ENCODE measurements at places on chromosomes 13 and 19.
A peak's percentile ranks its signal among the peaks of the same experiment; 100 is the strongest.

GRCh38 chr19:33385956-33386355 is 12.4 kb downstream of the CEBPG start:
- no peak for DNase-seq

DNA sequence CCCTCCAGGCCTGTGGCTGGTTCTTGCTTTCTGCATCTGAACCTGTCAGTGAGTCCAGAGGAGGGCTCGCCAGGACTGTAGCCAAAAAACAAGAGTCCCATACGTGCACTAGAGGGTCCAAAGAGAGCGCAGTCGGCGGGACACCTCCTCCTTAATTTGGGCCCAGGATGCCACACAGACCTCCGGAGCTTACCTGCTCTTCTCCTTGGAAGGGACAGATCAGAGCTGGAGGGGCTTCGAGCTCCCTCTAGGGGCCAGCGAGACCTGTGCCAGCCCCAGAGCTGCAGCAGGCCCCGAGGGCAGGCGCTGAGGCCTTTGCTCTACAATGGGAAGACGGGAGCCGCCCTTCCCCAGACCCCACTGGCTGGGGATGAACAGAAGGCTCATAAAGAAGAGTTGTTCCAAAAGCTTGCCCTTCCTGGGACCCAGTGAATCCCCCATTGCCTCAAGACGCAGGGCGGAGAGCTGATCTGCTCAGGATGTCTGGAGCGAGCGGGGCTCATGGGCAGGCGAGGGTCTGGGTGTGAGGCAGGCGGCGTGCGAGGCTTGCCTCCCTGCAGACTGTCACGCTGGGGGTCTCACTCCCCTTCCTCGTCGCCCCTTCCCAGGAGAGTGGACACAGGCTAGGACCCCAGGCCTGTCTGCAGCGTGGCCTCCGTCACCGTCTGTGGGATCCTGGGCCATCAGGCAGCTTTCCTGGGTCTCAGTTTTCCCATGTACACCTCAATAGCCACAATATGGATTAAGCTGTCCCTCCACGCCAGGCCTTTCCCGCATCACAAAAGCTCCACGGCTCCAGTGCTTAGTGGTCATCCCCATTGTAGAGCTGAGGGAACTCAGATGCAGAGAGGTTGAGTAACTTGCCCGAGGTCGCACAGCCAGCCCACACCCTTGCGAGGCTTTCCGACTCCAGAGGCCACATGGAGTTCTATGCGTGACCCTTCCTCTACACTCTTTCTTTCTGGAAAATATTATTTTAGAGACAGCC is 46.9 kb upstream of the VSTM2B start:
- DNase-seq: peak; percentile 8

DNA sequence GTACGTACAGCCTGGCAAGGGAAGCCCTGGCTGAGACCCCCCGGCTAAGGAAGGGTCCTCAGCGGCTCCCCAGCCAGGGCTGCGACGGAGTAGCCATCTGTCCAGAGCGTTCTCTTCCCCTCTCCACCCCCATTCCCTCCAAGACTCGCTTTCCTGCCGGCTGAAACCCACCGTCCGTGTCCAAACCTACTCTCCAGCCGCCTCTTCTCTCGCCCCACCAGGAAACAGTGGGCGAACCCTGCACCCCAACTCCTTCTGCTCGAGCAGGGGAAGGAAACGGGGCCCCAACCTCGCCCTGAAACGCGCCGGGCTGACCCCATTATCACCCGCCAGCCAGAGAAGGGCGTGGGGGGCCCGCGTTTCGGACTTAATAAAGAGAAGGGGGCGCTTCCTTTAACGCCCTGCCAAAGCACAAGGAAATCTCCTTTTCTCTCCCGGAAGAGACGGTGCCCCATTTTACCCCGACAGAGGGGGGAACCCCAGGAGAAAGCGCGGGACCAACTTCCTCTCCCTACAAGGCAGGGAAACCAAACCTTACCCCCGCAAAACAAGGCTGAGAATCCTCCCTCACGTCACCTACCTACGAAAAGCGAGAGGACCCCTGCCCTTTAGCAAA is 2.5 kb downstream of the ZC3H4 start:
- DNase-seq: no peak

DNA sequence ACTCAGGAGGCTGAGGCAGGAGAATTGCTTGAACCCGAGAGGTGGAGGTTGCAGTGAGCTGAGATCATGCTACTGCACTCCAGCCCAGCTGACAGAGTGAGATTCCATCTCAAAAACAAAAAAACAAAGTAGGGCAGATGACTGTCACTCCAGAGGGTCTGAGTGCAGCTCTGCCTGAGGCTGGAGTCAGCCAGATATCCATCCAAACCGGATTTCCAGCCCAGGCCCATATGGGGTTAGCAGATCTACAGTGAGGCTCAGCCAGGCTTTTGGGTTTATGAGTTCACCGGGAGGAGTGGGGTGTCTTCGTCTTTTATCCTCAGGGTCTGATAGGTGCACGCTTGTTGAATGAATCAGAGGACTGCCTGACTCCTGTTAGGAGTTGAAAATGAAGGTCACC is 19.0 kb downstream of the LAMP1 start:
- no peak for DNase-seq

DNA sequence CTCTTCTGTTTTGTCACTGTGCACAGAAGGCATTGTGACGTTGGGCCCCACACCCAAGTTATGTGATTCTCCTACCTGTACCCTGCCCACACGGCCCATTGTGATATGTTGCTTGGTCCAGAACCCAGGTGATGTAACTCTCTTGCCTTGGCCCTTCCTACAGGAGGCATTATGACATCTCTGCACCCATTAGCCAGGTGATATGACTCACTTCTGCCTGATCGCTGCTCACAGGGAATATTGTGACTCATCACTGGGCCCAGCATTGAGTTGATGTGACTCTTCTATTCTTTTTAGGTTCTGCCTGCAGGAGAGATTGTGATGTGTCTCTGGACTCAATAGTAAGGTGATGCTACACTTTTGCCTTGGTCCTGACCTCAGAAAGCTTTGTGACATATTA is 65.4 kb upstream of the ZNF91 start:
- DNase-seq: no peak

- no peak for DNase-seq
Measured at GRCh38 chr19:3099347-3100145, 5.4 kb downstream of the GNA11 start.

DNA sequence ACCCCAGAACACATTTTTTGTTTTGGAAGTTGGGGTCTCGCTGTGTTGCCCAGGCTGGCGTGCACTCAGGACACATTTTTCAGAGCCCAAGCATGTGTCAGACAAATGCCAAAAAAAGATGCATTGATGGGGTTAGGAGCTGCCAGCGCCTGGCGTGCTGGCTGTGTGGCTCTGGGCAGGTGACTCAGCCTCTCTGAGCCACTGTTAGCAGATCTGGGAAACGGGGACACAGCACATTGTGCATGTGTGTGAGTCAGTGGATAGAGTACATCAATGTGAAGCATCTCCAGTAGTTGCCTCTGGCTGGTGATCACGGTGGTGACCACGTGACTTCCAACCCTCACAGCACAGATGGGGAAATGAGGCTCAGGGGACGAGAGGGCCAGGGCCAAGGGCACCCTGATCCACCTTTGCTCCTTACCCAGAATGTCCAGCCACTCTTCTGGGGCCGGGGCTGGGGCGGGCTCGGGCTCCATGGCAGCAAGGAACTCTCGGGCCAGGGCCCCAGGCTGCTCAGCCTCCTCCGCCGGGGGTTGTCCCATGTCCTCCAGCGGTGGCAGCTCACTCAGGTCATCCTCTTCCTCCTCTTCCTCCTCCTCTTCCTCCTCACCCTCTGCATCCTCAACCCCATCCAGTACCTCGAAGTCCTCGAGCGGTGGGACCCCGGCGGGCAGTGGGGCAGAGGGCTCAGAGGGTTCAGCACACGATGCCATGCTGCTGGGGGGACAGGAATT is 1.9 kb downstream of the FKBP8 start:
- DNase-seq: peak; percentile 57

- no peak for DNase-seq
Measured at GRCh38 chr13:32203221-32203620, 111.9 kb downstream of the ZAR1L start.

- DNase-seq: no peak
Measured at GRCh38 chr13:96068729-96069128, 15.5 kb upstream of the UGGT2 start.

DNA sequence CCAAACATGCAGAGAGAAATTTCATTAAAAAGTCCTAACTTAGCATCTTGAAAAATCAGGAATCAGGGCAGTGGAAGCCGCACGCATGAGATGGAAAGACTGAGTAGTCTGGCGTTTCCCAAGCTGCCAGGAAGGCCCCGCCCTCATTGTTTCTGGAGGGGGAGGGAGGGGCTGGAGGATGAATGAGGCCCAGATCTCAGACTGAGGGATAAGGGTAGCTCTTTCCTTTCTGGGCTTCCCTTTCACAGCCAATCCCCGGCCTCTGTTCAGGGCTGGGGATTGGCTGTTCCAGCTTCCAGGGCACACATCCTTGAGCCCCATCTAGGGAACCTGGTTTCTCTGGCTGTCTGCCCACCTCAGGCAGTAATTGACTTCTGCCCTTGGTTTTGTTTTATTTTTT is 7.3 kb downstream of the C19orf53 start:
- peak; percentile 89 for DNase-seq

DNA sequence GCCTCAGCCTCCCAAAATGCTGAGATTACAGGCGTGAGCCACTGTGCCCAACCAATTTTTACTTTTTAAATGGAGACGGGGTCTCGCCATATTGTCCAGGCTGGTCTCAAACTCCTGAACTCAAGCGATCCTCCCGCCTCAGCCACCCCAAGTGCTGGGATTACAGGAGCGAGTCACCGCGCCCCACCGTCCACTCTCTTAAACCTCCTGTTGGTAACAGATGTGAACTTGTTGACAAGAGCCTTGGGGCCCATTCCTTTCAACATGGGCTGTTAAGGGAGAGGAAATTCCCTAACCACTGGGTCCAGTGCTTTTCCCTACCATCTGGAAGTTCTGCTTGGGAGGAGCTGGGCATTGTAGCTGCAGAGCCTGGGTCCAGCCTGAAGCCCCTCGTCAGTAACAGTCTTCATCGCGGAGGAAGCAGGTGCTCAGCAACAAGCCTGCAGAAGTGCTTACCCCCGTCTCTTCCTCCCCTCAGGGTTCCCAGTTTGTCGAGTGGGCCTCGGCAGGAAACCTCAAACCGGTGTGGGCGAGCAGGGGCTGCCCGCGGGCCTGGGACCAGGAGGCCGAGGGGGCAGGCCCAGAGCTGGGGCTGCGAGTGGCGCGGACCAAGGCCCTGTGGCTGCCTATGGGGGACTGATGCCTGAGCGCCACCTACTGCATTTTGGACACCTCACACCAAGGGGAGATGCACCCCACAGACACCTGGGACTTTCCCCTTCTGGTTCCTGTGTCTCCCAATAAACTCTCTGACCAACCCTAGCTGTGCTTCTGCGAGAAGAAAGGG is 4.0 kb upstream of the FLT3LG start:
- DNase-seq: no peak

GRCh38 chr13:28761586-28761985 is 42.8 kb upstream of the SLC46A3 start:
- peak; percentile 48 for DNase-seq
